ENCODE measurements at places on chromosomes 11 and 22.

DNA sequence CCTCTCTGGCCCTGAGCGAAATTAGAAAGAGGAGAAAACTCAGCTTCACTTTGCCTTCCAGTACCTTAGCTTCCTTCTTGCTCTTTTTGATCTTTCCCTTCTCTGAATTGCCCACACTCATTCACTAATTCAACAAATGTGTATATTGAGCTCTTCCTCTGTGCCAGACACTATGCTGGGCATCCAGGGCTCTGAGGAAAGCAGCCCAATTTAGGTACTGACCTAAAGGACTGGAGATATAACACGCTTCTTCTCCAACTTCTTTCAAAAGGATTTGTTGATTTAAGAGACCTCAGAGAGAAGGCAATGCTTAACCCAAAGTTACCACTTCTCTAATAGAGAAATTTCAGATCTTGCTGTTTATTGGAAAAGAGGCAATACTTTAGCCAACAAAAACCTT lies 103.6 kb downstream of the TMPRSS5 start:
- DNase-seq: no peak

GRCh38 chr11:115700496-115700895 lies 196.3 kb upstream of the CADM1 start:
- no peak for DNase-seq

DNA sequence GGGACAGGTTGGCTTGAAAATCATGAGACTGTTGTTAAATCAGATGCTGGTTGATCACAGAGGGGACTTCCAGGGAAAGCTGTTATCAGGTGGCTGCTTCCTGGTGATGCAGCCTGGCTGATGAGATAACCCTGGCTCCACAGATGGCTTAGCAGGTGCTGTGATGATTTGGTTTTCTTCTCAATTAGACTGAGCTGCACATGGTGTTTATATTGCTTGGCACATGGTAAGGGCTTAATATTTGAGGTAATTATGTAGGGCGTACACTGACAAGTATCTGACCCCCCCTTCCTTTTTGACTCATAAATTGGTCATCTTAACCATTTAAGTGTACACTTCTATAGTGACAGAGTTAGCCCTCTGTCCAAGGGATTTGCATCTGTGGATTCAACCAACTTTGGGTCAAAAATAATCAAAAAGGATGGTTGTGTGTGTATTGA lies 7.0 kb downstream of the RPS3 start:
- DNase-seq: no peak

DNA sequence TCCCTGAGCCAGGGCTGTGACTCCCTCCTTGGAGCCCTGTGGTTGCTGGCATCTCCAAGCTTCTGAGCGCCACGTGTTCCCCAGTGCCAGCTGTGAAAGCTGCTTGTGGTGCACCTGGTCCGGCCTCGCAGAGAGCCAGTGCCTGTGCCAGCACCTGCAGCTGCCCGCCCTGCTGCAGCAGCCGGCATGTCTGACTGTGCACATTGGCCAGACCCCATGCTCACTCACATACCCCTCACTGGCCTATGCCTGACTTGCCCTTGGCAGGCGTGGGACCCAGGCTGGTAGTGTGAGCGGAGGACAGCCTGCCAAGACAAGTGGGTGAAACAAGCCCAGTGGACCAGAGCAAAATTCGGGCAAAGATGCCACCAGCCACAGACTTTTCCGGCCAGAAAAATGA lies 9.8 kb downstream of the MRPL48 start:
- no peak for DNase-seq

DNA sequence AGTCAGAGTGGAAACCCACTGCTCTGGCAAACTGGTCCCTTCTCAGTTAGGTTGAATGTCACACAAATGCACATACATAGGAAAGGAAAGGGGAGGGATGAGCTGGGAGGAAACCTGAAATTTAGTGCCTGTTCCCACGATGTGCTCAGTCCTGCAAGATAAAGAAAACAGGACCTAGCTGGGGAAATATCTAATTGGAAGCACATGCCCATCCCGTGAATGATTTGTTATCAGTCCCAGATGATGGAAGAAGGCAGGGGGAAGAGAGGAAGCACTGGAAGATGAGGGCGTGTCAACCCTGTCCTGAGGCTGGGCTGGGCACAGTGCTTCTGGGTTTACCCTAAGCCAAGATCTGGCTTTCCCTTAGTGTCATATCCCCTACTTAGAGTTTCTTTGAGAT lies 173.9 kb downstream of the NAV2 start:
- DNase-seq: no peak

GRCh38 chr11:126840201-126840886 lies 160.2 kb downstream of the KIRREL3 start:
- DNase-seq: no peak

DNA sequence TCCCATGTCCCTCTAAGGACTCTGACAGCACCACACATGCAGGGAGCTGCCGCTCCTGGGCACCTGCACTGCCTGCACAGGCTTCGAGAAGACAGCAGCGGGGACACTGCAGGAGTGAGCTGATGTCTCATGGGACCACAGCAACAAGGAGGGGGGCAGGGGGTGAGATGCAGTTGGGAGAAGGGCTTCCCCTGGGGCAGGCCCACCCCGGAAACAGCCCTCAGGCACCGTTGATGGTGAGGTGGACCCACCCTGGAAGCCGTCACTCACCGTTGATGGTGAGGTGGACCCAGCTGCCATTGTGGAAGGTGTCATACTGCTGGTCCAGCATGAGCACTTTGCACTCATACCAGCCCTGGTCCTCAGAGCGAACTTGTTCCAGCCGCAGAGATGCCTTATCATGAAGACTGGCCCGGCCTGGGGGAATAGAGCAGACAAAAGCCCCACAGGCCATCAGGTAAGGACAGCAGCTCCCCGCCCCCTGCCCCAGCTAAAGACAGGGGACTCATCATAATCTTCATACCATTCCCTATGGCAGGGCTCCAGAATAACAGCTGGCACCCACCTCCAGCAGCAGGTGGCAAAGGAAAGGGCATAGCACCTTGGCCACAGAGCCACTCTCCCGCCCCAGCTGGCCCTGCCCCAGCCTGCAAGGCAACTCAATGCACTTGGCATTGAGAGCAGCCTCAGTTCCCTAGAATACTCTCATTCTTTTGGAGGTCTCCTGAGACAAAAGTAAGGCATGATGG lies 12.6 kb downstream of the IGSF9B start:
- DNase-seq: no peak

- DNase-seq: no peak
These were observed 69.4 kb upstream of the IGLL5 start for GRCh38 chr22:22818202-22818538.

DNA sequence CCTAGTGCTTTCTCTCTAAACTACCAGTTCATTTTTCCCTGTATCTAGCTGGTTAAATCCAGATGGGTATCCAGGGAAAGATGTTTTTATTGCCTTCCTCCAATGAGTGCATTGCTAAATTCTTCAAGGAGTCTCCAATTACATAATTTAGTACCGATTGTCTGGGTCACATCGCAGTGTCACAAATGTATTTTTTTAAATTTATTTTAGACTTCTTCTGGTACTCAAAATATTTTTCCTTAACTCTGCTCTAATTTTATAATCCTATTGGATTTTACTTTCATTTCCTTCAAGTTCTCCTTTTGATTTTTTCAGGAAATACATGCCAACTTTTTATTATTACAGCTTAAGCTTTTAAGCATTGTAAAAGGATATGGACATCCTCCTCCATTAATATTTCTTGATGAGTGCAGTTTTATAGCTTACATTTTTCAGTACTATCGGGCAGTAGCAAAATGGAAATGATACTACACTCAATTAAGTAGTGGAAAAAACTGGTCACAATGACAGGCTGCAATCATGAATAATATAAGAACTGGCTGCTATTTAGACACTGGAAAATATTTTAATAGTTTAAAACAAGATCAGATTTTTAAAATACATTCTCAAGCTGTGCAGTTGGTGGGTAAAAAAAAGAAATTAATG lies 20.3 kb downstream of the BBOX1 start:
- DNase-seq: no peak

DNA sequence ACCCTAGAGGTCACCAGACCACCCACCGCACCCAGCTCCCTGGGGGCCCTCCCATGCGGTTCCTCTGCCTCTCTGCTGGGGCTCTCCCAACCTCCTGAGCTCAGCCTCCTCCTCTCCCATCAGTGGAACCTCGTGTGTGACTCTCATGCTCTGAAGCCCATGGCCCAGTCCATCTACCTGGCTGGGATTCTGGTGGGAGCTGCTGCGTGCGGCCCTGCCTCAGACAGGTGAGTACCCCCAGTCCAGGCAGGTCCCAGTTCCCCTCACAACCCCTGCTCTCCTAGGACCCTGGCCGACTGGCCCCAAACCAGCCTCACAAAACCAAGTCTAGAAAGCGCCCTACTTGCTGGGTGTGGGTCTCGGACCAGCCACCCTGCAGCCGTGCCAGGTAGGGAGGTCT lies 1.6 kb downstream of the SLC22A12 start:
- DNase-seq: no peak

- DNase-seq: no peak
These were observed 33.3 kb downstream of the FAM83F start for GRCh38 chr22:40028098-40028425.

- DNase-seq: no peak
These were observed 6.4 kb upstream of the RCOR2 start for GRCh38 chr11:63923319-63923718.

DNA sequence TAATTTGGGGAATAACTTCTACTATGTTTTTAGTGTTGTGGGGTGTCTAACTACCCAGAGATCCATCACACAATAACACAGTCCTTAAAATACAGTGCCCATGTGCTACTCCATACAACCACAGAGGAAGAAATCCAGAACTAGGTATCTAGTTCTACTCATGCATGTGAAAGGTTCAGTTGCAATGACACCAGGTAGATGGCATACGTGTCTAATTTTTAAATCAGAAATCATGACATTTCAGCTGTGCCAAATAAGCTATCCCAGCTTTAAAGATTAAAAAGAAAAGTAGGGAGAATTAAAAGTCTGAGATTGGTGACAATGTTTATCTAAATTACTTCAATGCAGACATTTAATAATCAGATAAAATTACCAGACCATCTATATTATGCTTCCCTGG lies 122.2 kb downstream of the CD44 start:
- DNase-seq: no peak

DNA sequence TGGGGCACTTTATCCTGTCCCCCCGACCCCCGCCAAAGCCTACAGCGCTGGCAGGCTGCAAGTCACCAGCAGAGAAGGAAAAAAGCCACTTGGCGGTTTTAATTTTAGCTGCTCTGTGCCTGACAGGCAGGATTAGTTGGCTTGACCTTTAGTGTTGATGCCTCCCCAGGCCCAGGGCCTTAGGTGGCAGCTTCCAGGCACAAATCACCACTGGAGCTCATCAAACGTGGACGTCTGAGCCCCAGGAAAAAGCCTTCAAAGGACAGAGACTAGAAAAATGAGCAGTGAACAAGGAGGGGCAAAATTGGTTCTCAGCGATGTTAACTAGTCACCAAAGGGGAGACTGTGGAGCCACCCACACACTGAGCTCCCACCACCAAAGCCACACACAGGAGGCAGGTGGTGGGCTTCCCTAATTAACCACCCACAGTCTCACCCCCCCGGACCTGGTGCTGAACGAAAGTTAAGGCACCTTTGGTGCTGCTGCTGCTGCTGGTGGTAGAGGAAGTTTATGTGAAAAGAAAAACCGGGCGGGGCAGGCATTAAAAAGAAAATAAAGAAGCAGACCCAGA lies 4.4 kb upstream of the PYGM start:
- no peak for DNase-seq

GRCh38 chr11:35935390-35935789 lies 8.5 kb upstream of the LDLRAD3 start:
- DNase-seq: no peak

DNA sequence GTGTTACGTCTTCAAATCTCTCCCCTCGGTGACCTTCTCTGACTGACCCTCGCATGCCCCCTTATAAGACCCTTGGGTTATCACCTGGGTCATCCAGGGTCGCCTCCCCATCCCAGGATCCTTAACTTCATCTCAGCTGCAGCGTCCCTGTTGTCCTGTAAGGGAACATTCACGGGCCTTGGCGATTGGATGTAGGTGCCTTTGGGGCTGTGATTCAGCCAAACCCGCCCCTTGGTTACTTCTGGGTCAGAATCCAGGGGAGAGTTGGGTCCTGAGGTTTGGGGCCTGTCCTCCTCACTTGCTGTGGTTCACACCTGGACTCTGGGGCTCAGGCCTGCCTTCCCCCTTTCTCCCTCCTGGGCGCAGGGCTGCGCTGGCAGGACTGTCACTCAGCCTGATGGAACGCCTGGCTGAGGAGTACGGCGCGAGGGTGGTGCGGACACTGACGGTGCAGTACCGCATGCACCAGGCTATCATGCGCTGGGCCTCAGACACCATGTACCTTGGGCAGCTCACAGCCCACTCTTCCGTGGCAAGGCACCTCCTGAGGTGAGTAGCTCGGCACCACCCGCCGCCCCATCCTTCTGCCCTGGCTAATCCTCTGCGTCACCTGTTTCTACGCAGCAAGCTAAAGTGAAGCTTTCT lies 29.4 kb downstream of the IGHMBP2 start:
- DNase-seq: no peak

DNA sequence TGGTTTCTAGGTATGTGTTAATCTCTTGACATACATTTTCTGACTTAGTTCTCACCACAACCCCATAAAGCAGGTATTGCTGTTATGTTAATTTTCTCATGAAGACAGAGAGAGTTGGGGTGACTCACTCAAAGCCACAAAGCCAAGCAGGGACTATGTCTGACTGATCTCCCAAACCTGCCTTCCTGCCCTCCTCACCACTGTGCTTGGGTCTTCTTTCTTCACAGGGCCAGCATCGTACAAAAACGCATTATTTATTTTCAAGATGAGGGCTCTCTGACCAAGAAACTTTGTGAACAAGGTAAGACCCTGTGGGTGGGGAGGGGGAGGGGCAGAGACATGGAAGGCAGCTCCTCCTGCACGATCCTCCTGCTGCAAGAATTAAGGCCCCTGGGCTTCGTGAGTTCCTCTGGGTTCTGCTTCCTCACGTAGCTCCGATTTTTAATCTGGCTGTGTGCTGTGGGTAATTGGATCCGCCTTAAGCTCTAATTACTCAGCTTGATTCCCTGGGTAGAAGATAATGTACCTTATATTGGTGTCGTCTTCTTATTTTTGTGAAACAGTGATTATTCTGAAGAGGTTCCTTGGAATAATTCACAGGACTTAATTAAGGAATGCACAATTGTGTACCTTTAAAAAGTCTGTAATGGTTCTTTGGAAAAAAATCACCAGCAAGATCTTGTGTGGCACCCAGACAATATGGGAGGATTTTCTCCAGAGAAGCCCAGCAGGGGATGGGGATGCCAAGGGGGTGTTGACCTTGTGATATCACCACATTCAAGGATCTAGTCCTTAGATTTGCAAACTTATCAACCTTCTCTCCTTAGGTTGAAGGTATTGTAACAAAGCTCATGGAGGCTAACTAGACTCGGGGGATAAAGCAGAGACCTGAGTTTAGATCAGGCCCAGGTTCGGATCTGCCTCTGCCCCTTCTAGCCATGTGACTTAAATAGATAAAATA lies 112.9 kb downstream of the SPON1 start:
- no peak for DNase-seq

- no peak for DNase-seq
These were observed 17.5 kb upstream of the TXNRD2 start for GRCh38 chr22:19959043-19959586.

- DNase-seq: no peak
These were observed 532 bp downstream of the BET1L start for GRCh38 chr11:206526-207207.
